NCI-H1436 (cell line): ENCODE measurements at places on chromosomes 11 and 22.

DNA sequence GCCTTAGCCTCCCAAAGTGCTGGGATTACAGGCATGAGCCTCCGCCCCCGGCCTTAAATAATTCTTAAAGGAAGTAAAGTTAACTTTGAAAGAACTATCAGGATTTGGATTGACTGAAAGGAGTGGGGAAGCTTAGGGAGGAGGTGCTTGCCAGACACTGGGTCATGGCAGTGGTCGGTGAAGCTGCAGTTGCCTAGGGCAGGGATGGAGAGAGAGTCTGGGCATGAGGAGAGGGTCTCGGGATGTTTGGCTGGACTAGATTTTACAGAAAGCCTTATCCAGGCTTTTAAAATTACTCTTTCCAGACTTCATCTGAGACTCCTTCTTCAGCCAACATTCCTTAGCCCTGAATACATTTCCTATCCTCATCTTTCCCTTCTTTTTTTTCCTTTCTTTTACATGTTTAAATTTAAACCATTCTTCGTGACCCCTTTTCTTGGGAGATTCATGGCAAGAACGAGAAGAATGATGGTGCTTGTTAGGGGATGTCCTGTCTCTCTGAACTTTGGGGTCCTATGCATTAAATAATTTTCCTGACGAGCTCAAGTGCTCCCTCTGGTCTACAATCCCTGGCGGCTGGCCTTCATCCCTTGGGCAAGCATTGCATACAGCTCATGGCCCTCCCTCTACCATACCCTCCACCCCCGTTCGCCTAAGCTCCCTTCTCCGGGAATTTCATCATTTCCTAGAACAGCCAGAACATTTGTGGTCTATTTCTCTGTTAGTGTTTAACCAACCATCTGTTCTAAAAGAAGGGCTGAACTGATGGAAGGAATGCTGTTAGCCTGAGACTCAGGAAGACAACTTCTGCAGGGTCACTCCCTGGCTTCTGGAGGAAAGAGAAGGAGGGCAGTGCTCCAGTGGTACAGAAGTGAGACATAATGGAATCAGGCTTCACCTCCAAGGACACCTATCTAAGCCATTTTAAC is at the start of gene NNMT:
NNMT (plus strand) TSS at position 724 of the 929 bp plus-strand sequence; CDS start at position 882, 158 bp downstream.
- no peak for DNase-seq

DNA sequence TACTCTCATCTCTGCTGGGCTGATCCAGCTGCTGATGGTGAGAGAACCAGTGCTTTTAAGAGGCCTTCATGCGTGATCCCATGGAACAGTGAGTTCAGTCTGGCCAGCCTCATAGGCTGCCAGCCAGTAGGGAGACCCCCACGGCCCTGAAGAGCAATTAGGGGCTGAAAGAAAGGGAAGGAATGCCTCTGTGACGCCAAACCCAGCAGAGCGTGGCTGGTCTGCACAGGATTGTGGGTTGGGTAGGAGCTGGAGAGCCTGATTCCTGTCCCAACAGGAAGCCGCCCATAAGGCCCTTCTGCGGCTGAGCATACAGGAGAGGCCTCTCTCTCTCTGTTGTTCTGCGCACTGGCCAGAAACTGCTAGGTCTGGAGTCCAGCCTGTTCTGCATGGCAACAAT is 181.5 kb upstream of the E2F8 start:
- no peak for DNase-seq

- DNase-seq = no peak
These were observed 1032.4 kb downstream of the TBC1D22A start for GRCh38 chr22:47794851-47795250.

DNA sequence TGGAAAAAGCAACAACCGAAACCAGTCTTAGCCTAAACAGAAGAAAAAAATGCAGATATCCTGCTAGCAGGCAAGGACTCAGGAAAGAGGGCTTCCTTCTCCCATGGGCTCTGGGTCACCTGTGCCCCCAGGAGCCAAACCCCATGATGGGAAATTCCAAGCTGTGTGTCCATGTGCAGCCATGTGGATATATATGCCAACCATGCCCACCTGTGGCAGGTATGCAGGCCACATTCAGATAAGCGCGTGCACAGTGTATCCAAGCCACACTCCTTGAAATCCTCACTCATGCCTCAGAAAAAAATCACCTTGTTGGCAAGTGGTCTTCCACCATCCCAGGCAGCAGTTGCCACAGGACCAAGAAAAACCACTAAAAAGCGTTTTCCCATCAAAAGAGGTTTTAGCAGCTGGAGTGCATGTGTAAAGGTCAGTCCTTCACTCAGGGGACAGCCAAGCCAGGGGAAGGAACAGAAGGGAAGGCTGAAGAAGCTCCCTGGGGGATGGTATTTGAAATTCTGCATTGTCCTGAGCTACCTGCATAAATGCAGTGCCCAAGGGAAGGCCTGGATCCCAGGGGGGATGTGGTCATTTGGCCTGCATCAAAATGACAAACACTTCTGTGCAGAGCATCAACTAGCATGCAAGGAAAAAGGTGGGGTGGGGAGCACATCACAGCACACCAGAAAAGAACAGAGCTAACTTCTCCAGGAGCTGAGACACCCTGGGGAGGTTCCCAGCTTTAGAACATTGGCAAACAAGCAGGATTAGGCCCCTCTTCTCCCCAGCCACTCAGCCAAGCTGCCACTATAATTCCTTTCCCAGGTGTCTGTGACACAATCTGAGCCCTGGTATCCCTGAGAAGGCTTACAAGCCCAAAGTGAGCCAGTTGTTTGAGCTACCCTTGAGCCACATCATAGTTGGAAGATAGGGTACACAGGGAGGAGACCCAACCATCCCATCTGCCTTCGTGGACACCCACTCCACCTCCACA is 76.2 kb downstream of the GALNT18 start:
- DNase-seq = no peak

DNA sequence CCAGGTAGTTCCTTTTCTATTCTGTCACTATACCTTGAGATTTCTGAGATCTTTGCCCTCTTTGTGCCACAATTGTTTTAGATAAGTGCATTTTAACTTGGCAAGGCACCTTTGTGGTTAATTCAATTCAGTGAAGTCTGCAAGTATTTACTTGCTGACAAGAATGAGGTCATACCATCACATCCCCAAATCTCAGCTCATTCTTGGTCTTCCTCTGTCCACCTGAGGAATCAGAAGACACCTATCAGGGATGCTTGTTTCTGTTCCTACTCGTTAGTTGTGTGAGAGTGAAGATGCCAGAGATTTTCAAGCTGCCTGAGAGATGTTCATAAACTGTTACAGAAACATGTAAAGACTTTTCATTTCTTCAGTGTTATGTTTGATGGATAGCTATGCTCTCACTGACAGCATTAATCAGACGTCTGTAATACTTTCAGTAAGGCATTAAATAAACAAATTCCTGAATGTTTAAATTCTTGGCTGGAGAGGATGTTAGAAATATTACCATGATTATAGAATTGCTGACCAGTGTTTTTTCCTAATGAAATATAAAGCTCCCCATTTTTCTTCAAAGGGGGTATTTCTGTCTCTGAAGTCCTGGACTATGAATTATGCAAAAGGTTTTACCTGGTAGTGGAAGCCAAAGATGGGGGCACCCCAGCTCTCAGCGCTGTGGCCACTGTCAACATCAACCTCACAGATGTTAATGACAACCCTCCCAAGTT is 135.0 kb upstream of the MTNR1B start:
- DNase-seq = no peak

DNA sequence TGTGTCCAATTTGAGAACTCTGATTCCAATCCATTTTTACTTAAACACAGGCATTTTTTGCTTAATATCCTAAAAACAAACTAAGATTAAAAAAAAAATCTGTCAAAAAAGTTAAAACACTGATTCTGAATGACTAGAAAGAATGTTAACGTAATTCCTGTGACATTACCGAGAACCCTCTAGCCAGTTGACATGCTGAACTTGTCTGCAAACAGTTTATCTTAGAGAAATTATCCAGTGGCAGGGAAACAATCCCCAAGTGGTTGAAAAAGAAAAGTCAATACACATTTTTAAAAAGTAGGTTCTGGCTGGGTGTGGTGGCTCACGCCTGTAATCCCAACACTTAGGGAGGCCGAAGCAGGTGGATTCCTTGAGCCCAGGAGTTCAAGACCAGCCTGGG is 11.6 kb downstream of the KMT5B start:
- no peak for DNase-seq

GRCh38 chr11:7673724-7674434 is 579 bp upstream of the CYB5R2 start:
- no peak for DNase-seq

DNA sequence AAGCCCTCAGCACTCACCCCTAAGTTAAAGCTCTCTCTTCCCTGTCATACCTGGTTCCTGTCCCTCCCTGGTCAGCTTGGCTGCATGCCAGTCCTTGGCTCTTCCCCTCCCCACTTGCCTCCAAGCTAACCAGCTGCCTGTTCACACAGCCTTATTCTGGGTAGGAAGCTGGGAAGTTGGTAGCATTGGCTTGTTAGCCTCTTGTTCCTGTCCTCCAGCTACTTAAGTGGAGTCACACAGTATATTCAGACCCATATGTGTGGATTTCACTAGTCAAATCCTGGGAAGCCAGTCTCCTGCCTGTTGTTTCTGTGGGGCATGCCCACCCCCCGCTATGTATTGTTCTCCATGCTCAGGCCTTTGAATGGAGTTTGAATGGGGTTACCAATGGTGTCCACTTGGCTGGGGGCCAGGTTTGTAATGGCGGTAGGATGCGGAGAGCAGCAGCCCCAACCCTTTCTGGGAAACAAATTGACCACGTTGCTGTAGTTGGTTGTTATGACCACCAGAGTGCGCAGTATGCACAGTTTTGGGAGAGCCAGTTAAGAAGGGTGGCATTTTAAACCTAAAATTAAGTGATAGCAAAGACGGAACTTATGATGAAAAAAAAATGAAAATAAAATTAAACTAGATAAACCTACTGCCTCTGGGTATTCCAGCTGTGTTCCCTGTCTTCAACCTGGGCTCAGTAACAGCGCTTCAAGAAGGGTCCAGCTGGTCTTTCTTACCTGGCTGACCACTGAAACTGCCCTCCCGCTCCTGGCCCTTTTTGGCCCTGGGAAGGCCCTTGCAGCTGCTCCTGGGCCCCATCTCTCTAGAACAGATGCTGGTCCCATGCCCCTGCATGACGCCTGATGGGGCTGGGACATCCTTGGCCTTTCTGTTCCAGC is 10.7 kb upstream of the RPS3 start:
- peak; percentile 64 for DNase-seq

GRCh38 chr11:119614222-119615002 is 114.6 kb downstream of the NECTIN1 start:
- no peak for DNase-seq

DNA sequence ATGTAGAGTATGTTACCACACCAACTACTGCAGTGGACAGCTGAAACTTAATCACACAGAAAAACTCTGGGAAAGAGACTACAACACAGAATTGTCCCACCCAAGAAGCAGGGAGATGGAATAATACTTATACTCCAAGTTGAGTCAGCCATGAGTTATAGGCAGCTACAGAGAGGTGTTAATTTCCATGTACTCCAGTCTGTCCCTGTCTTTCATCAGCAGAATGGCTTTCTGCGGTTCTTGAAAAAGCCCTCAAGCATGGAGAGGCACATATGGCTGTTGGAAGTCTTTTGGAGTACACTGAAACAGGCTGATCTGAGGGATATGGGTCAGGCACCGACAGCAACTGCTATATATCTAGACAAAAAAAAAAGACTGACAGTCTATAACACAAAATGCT is 219.5 kb downstream of the DLG2 start:
- no peak for DNase-seq

GRCh38 chr11:14644226-14645014 is 816 bp downstream of the PDE3B start:
- DNase-seq = peak; percentile 28
